CD8-positive, alpha-beta T cell (primary cell): ENCODE measurements at places on chromosomes 5 and 9. TPM values are rescaled to one million over a fixed set of nuclear protein-coding genes. Genes with fewer than 3 reads are reported as not detected.

Gene GFI1B
- total RNA-seq: not detected

DNA sequence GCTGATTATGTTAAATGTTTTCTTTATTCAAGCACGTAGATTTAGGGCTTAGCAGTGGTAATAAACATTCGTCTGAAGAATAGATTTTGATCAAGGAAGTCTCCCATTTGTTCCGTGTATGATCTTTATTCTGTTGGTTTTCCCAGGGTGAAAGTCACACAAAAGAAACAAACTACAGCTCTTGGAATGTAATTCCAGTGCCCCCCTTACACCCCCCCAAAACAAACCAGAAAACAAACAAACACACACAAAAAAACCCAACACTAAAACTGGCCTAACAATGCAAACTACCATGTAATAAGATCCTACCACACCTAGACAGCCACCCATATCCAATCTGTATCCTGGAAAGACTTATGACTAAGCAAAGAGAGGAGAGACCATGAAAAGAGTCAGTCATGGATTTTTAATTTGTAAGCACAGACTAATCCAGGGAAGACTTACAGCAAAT, 196.2 kb upstream of the ELL2 start:
- no peak for DNase-seq

DNA sequence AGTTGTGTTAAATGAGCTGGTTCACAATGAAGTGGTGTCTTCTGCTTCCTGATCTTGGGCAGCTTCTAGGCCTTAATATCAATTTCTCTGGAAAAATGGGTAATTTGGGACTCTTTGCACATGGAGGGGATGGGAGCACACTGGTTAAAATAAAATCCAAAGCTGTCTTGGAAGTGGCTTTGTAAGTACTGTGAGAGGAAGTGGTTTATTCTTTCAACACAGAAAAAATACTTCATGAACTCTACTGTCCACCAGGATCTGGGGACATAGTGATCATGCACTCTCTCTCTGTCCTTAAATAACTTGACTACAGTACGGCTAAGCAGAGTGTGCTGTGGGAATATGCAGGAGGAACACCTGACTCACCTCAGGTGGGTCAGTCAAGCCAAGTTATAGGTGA, 2.4 kb downstream of the PCYOX1L start:
- DNase-seq: no peak

DNA sequence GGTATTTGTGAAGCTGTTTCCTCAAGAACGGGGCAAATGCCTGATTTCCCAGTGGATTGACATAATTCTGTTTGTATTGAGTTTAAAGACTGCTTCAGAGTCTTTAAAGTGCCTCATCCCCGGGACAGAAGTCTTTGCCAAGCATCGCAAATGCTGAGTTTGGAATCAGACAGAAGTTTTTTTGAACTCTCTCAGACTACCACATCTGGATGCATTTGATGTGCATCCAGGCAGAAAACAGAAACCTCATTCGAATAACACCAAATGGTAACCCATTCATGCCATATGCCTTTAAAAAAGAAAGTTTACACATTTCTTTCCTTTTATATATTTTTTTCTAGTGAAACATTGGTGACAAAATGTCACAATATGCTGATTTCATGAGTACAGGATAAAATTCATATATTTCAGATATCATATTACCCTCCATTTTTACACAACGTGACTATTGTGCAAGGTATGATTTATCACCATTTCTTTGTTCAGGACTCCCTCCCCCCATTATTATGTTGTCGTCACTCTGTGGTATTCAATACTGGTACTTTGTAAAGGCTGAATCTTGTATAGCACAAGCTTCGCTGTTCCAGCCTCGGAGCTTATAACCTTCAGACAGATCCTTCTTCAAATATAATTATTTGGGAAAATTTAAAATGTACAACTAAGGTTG, 91.1 kb downstream of the ZNF608 start:
- no peak for DNase-seq

GRCh38 chr5:175861337-175862130, 9.8 kb upstream of the CPLX2 start:
- DNase-seq: no peak

GRCh38 chr9:78021697-78022096, 9.9 kb downstream of the GNAQ start:
- DNase-seq: no peak

DNA sequence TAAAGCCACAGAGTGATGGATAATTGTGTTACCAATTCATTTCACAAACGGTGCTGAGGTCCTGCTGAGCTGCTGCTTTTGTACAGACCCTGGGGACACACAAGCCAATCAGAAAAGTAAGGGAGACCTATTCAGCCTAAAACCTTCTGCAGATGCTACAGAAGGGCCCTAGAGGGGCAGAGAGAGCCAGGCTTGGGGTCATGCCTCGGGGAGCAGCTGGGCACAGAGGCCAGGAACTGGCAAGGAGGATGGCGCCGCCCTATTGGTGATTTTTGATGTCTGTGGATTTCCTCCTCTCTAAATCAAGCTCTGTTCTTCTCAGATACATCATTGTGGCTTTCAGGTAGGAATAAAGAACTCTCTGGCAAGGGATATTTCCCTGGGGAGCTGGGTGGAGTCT, 181.9 kb downstream of the ZNF462 start:
- no peak for DNase-seq

- DNase-seq: no peak
These were observed 16.8 kb downstream of the RASGRF2 start for GRCh38 chr5:80976985-80977384.

- no peak for DNase-seq
These were observed 98.7 kb upstream of the PDE4D start for GRCh38 chr5:59992206-59992605.

- DNase-seq: no peak
These were observed 18.6 kb downstream of the ANKHD1 start for GRCh38 chr5:140420226-140420570.

DNA sequence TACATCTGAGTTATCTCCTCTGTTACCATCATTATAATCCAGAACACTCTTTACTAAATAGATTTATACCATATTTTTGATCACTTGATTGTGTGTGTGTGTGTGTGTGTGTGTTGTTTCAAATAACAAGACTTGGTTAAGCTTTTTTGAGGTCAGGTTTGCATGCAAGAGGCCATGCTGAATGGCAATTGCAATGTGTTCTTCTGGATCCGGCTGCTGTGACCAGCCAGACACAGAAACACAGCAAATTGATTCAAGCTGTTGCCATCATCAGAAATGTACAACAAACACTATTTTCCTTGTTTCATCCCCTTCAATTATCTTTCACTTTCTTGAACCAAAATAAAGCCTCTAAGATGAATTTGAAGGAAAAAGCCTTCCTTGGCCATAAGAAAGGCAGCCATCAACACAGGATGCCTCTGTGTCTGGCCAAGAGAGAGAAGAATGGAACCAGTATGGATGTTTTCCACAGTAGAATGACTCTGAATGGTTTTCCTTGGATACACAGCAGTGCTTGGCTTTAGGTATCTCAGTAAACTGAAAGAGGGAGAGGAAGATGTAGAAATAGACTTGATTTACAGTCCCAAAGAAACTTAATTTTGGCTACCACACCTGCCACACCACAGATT, 53.9 kb downstream of the DPYSL3 start:
- DNase-seq: no peak

GRCh38 chr9:85182383-85182782, 512.9 kb downstream of the NTRK2 start:
- DNase-seq: no peak

Gene FBXL7
- total RNA-seq: not detected

DNA sequence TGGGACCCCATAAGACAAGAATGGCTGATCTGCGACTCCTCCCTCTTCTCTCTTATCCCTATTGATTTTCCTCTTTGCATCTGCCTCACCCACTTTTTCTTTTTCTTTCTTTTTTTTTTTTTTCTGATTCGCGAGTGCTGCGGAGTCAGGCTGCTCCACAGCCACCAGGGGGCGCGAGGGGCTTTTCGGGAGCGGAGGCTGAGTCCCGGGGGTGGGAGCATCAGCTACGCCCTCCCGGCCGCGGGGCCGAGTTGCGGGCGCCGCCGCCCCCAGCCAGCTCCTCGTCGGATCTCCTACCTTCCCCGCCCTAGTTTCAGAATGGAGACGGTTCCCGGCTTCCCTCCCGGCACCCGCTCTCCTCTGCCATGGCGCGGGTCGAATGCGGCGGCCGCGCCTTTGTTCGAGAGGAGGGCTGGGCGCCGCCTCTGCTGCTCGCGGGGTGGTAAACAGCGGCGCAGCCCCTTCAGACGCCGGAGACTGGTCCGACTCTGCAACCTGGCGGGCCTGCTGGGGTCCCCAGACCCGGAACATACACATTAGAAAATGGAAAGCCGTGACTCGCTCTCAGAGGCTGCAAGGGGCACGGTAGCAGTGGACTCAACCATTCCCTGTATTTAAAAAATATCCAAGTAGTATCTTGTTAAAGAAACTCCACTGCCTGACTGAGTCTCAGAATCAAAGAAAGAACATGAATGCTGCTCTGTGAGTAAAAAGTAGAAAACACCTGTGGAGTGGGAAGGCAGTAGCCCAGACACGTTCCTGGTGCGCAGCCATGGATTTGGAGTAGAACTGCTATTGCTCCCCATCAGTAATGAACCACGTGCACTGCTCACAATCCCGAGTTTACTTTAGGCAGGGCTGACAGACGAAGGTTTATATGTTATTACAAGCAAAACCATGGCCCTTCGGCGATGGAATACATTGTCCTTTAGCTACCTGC, 55.7 kb downstream of the DPYSL3 start:
- DNase-seq: peak; percentile 76
